ENCODE measurements at places on chromosomes 3 and 15.

DNA sequence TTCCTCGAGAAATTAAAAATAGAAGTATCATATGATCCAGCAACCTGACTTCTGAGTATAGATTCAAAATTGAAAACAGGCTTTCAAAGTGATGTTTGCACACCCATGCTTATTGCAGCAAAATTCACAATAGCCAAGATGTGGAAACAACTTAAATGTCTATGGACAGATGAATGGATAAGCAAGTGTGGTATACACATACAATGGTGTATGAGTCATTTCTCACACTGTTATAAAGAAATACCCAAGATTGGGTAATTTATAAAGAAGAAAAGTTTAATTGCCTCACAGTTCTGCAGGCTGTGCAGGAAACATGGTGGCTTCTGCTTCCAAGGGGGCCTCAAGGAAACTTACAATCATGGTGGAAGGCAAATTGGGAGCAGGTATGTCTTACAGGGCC is 100.8 kb downstream of the KLF13 start:
- peak; percentile 53 for DNase-seq

GRCh38 chr15:74368121-74368520 is 675 bp upstream of the CYP11A1 start:
- no peak for DNase-seq

DNA sequence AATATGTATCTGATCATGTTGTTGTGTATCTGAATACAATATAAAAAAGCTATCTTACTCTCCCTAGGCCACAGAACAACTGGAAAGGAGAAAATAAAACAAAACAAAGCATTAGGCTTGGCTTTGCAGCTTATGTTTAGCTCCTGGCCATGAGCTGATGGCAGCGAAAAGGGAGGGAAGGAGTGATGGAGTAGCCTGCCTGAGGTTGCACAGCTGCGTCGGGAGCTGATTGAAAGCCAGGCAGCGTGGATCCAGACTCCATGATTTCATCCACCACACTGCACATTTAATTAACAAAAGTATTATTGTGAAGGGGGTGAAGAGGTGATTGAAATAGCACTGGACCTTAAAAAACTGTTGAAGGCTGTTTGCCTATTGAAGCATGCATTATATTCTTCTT is 212.2 kb downstream of the GABRG3 start:
- no peak for DNase-seq

DNA sequence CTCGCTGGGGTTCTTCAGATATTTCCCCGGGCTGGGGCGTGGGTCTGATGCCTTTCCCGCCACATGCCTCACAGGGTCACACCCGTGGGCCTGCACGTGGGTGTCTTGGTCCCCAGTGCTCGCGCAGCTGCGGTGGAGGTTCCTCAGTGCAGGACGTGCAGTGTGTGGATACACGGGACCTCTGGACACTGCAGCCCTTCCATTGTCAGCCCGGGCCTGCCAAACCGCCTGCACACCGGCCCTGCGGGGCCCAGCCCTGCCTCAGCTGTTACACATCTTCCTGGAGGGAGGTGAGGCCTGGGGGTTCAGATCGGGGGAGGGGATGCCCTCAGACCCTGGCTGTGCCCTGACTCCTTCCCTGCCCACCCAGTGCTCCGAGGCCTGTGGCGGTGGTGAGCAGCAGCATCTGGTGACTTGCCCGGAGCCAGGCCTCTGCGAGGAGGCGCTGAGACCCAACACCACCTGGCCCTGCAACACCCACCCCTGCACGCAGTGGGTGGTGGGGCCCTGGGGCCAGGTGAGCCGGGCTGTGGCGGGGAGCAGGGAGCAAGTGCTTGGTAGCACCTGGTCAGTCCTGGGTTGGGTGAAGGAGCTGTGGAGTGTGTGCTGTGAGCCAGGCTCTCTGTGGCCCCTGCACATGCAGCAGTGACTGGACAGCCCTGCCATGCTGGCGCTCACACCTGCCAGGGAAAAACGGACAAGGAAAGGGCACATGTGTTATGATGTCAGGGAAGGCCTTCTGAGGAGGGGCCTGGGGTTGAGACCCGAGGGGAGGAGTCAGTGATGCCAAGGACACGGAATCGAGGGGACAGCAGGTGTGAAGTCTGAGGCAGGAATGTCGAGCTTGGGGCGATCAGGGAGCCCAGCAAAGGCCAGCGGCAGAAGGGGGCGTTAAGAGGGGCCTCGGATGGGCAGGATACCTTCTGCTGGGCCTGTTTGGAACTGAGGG is 88.9 kb downstream of the TBC1D2B start:
- no peak for DNase-seq

DNA sequence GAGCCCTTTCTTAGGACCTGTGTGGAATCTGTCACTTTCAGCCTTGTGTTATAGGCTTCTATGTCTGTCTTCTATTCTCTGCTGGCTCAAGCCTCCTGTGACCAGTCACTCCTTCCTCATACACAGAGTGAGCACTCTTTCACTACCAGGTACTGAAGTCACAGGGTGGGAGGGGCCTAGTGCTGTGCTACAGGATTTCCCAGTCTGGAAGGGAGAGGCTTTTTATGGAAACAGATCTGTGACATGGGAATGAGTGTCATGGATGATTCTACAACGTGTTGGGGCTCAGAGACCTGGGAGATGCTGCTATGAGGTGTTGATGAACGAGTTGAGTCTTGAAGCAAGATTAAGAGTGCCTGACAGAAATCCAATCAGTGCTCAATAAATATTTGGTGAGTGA is 100.5 kb downstream of the PDCD6IP start:
- no peak for DNase-seq

DNA sequence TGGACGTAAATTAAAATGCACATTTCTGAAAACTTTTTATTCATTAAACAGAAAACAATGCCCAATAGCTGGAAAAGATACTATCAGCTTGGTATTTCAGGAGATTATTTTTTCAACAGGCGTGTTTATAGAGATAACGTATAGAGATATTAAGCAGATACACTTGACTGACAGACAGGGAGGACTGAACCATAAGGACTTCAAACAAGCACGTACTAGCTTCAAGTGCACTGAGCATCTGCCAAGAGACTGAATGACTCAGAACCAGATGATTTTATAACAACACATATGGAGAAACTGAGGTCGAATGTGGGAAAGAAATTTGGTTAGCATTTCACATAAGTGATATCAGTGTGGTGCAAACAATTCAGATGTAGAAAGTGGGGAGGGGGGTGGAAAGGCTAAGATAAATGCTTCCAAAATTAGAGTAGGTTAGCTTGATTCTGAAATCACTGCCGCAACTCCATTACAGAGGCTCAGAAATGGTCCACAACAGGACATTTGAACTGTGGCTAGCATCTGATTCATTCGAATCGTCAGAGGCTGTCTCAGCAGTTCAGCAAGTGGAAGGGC is 103.5 kb downstream of the SEMA6D start:
- peak; percentile 89 for DNase-seq

DNA sequence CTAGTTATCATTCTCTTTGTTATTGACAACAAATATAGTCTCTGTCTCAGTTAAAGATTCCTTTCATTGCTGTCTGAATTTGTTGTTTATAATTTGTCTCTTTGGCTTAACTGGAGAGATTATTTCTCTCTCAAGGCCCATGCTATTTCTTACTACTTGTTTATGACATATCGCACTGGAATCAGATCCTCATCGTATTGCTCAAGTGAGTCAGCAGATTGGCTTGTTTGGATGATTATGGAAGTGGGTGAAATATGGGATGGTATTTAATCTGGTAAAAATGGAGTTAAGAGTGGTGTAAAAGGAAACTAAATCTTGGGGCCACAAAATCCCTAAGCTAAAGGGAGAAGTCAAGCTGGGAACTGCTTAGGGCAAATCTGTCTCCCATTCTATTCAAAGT is 613.1 kb downstream of the SI start:
- peak; percentile 58 for DNase-seq

DNA sequence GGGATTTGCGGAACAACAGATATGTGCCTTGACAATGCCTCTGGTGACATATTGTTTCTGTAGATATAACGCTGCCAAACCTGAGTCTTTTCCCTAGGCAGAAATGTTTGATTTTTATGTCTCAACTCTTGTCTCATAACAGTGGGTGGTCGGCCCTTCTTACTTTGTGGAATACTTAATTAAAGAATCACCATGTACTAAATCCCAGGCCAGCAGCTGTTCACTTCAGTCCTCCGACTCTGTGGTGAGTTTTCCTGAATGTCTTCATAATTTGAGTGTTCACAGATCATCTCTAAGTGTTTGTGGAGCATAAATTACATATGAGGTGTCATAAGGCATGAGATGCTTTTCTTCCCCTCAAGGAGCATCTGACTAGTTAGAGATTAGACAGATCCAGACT is 5.9 kb downstream of the FETUB start:
- DNase-seq, result no peak

DNA sequence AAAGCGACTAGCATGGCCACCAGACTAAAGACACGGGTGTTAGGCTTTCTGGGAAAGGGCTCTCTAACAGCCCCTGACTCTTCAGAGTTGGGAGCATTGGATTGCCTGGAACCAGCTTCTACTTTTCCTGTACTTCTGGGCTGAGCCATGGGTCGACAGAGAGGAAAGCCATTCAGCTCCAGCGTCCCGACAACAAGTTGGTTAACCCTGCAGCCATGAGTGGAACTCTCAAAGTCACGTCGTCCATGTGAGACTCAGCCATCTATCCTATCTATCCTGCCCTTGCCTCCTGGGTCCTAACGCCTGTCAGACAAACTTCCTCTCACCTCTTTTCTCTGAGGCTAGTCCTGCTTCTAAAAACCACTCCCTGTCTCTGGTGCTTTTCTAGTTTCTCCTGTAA is 32.6 kb upstream of the TBC1D5 start:
- no peak for DNase-seq

GRCh38 chr15:101306341-101307047 is 11.4 kb upstream of the SNRPA1 start:
- DNase-seq, result no peak

GRCh38 chr15:40454904-40455391 is 14.2 kb downstream of the BAHD1 start:
- peak; percentile 68 for DNase-seq

GRCh38 chr3:53230789-53231188 is 25.0 kb downstream of the TKT start:
- DNase-seq, result no peak

DNA sequence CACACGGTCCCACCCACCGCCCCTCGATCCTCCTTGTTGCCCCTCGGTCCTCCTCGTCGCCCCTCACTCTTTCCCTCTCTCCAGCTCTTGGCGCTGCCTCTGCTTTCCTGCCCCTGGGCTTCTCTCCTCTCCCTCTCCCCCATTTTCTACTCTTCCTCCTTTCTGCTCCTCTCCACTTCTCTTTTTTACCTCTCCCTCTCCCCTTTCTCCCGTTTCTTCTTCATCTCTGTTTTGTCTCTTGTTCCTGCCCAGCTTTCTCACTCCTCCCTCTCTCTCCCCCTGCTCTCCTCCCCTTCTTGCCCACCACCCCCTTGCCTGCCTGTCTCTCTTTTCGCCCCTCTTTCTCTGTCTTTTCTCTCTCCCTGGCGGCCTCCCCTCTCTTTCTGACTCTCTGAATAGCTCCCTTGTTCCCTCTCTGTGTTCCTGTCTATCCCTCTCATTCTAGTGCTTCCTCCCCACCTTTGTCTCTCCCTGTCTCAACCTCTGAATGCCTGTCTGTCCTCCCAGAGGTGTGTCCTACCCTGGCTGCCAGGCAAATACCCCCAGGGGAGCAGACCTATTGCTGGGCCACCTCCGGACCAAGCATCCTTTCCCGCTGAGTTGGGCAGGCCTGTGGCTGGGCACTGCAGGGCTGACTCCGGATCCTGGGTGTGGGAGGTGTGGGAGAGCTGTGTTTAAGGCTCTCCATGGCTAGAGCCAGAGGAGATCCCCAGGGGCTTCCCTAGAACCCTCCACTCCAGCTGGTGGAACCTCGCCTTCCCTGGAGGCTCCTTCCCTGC is 41.0 kb downstream of the EPHB3 start:
- DNase-seq, result no peak

GRCh38 chr15:49215768-49216739 is 46.0 kb downstream of the GALK2 start:
- DNase-seq, result no peak

All from fibroblast of mammary gland (primary cell).